Posterior vena cava (tissue), 2 donors: ENCODE measurements at places on chromosomes 2 and 18. TPM values are rescaled to one million over a fixed set of nuclear protein-coding genes. Genes with fewer than 3 reads are reported as not detected.

SCN3A gene
- 5.8 TPM for total RNA-seq

NEU2 gene
- total RNA-seq: not detected

SLC9A4 gene
- not detected for total RNA-seq

SPC25 gene
- not detected for total RNA-seq

DNA sequence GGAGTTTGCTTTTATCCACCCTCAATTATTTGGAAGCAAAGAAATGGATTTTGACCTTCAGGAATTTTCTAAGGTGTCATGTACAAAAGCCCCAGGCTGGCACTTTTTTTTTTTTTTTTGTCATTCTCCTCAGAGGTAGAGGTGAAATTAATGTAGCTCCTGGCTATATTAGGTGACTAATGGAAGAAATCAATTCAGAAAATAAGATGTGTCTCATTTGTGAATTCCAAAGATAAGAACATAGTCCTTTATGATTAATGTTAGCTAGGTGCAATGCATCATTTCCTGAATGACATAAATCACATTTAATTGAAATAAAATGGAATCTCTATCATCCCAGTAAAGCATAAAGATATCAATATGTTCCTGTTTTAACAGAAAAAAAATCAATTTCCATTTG, 477.6 kb downstream of the FBXO15 start:
- DNase-seq: no peak

- no peak for DNase-seq
These were observed 1050.7 kb upstream of the NRXN1 start for GRCh38 chr2:52082646-52083045.

DNA sequence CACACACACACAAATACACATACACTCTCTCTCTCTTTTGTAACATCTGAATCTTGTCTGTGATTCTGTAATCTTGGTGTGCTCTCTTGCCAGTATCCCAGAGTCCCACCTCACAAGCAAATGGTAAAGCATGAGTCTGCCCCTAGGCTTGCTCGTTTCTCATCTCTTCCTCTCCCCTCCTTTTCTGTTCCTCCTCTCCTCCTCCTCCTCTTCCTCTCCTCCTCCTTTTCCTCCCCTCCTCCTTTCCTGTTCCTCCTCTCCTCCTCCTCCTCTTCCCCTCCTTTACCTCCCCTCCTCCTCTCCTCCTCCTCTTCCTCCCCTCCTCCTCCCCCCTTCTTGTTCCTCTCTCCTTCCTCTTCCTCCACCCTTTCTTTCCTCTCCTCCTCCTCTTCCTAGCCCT, 59.0 kb downstream of the TNFRSF11A start:
- DNase-seq: no peak

DNA sequence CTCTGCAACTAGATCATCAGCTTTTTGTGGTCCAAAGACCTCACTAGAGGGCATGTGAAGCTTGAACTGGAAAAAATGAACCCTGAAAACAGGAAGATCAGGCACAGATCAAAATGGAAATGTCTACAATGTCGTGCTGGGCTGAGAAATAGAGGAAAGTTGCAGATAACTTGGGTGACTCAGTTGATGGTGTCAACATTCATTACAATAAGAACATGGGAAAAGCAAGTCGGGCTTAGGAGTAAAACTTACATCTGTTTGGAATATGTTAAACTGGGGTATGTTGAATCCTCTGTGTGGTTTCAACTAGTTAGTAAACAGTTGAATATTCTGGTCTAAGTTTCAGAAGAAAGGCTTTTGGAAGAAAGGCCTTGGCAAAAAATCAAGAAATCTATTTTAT, 940.4 kb downstream of the ERBB4 start:
- no peak for DNase-seq

DNA sequence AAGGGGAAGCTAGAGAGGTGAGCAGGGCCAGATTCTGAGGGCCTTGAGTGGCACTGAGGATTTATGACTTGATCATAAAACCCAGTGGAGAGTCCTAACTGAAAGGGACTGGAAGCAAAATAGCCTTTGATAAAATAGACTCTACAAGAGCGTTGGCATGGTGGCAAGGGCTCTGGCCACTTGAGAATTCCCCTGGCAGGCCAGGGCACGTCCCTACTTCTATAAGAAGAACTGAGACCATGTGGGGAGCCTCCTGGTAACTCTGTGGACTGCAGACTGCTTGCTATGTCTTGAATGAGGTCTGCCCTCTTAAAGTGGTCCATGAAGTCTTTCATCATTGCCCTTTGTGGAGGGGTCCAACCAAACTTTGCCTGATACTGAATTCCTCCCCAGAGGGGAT, 324.8 kb downstream of the ALK start:
- no peak for DNase-seq

- DNase-seq: peak; percentile 47
These were observed 8.4 kb upstream of the KCNG2 start for GRCh38 chr18:79789091-79789891.

DNA sequence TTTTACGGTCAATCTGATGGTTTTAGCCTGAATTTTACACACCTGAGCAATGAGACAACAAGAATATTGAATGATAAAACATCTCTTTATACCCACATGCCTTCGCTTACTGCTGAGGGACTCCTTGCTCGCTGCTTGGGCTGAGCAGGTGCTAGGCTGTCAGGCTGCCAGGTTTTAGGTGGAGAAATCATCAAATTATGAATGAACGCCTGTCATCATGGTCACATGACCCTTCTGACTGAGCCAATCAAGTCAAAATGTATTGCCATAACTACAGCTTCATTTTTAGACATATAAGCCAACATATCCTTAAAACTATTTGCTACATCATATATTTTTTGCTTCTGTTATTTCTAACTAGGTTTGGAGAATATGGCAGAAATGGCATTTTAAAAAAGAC, 274.0 kb downstream of the LNPK start:
- DNase-seq: no peak

- no peak for DNase-seq
These were observed 167.6 kb upstream of the ACAA2 start for GRCh38 chr18:49980896-49981295.

DNA sequence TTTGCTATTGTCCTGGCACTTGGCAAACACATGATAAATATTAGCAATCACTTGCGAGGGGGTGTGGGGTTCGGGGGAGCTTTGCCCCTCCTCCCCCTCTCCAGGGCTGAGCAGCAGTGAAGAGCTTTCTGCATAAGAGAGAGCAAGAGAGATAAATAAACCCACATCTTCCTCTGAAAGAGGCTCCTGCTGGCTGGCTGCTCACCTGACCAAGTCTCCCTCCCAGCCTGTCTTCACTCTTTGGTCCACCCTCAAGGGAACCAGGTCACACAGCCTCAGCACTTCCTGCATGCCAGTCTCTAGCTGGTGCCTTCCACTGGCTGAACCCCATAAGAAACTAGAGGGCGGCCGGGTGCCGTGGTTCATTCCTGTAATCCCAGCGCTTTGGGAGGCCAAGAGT, 18.5 kb upstream of the YWHAQ start:
- DNase-seq: no peak

- no peak for DNase-seq
These were observed 1.7 kb upstream of the ESCO1 start for GRCh38 chr18:21602299-21602587.

- no peak for DNase-seq
These were observed 20.0 kb upstream of the RNF149 start for GRCh38 chr2:101328474-101329007.

DNA sequence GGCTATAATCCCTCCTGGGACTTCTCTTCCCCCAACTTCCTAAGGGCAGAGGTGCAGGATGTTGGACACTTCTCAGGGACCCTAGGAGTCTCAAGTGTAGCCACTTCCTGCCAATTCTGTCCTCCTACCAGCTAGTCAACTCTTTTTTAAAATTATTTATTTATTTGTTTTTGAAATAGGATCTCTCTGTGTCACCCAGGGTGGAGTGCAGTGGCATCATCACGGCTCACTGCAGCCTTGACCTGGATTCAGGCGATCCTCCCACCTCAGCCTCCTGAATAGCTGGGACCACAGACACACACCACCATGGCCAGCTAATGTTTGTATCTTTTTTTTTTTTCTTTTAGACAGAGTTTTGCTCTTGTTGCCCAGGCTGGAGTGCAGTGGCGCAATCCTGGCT, 11.5 kb downstream of the SFTPB start:
- DNase-seq: no peak

GRCh38 chr2:15808944-15809343, 131.4 kb upstream of the MYCN start:
- DNase-seq: no peak

GRCh38 chr2:186755066-186755465, 61.2 kb downstream of the FAM171B start:
- no peak for DNase-seq

DNA sequence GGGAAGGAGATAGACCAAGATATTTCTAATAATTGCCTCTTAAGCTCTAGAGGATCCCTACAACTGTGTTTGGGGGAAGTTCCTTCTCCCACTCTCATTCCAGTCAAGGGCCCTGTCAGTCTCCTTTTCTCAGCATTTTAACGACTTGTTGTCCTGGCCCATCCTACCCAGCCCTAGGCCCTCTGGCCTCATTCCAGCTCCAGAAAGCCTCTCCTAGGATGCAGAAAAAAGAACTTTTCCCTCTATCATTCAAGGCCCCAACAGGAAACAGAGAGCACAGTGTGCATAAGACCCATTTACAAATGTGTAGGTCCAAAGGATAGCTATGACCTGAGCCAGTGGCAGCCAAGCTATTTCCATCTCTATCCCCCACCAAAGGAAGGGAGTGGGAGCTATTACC, 14.0 kb downstream of the PKDCC start:
- DNase-seq: no peak
